ENCODE measurements at places on chromosomes 11 and 22.

DNA sequence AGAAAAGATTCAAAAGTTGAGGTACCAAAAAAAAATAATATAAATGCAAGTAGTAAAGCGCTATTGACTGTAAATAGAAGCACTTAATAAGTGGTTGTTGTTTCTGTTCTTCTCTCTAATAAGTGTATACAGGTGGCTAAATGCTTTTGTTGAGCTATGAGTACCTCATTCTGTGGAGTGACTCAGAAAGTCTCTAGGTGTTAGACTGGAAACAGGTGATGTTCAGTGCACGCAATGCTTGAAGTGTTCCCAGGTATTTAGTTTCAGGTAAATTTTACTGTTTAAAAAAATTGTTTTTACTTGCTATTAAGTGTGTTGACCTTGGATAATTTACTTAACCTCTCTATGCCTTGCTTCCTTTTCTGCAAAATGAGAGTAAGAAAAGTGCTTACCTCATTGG lies 24.2 kb downstream of the POU2AF3 start:
- DNase-seq: no peak

DNA sequence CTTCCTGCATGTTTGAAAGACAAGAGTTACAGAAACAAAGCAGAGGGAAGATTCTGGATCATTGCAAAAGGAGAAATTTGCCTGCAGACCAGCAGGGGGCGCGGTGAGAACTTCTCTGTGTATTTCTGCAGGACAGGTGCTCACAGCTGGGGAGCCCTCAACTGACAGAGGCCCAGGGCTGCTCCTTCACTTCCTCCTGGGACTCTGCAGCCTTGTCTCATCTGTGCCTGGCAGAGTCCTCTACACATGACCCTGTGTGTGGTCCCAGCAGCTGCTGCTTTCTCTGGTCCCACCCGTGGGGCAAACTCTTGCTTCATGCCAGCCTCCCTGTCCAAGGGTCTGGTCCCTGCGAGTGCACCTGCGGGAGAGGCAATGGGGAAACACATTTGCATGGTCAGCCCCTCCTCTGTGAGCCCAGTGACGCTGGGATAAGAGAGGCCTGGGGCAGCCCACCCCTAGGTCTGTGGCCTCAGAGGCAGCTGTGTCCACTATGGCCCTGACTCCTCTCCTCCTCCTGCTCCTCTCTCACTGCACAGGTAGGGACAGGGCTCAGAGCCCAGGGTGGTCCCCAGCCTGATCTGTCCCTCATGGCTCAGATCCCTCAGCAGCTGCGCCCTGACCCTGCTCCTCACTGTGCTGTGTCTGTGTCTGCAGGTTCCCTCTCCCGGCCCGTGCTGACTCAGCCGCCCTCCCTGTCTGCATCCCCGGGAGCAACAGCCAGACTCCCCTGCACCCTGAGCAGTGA lies 43.2 kb upstream of the VPREB1 start:
- DNase-seq: no peak

- no peak for DNase-seq
Observed at GRCh38 chr22:20256551-20257211, 11.4 kb downstream of the RTN4R start.

GRCh38 chr11:103681855-103682254 lies 354.6 kb upstream of the DDI1 start:
- DNase-seq: no peak

DNA sequence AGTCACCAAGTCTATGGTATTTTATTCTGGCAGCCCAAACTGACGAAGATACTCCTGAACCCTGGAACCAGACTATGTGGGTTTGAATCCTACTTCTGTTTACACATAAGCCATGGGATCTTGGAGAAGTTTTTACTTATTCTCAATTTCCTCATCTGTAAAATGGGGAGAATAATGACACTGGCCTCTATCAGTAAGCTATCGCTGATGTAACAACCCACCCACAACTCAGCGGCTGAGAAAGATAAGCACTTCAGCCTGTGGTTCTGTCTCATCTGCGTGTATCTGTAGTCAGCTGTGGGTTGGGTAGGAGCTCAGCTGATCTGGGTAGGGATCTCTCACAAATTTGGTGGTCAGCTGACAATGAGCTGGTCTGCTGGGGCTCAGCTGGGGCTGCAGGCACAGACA lies 68.0 kb upstream of the ALX4 start:
- no peak for DNase-seq

- no peak for DNase-seq
Observed at GRCh38 chr22:46229701-46230100, 20.4 kb downstream of the CDPF1 start.

- no peak for DNase-seq
Observed at GRCh38 chr11:79220171-79220570, 220.7 kb downstream of the TENM4 start.

- no peak for DNase-seq
Observed at GRCh38 chr22:43643387-43643786, 168.7 kb downstream of the EFCAB6 start.

DNA sequence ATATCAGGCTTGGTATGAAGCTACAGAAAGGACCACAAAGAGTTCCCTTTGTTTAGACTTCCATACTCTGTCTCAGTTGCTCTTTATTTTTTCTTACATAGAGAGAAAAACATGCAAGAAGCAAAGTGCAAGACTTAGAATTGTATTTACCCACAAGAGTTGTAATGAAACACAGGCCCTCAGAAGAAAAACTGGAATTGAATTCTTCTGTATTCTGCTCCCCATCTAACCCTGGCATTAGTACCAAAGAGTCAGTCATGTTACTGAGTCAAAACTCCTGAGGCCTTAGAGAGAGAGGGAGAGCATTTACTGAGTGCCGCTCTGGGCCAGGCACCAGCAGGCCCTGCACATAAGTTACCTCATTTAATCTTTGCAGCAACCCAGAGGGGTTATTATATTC lies 43.9 kb upstream of the DLAT start:
- DNase-seq: no peak

DNA sequence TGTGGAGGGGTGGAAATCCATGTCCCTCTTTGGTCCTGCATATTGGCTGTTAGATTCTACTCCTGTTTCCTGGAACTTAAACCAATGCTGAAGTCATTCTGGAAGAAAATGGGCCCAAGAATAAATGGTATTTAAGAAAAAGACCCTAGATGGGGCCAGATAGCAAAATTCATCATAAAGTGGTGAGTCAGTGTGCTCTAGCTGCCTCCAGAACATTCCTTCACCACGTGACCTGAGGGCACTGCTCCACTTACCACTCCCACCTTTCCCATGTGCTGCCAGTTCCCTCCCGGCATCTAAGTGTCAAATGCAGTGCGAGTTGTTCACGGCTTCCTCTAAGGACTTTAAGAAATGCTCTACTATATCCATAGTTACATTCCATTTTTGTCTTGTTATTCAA lies 30.9 kb upstream of the NAP1L4 start:
- no peak for DNase-seq

GRCh38 chr11:115247361-115247760 lies 256.9 kb downstream of the CADM1 start:
- DNase-seq: no peak

GRCh38 chr11:109784536-109784935 lies 308.7 kb upstream of the ZC3H12C start:
- no peak for DNase-seq

GRCh38 chr11:92449780-92450179 lies 225.2 kb downstream of the FAT3 start:
- DNase-seq: no peak

- DNase-seq: no peak
Observed at GRCh38 chr11:28049338-28050216, 58.4 kb downstream of the KIF18A start.

DNA sequence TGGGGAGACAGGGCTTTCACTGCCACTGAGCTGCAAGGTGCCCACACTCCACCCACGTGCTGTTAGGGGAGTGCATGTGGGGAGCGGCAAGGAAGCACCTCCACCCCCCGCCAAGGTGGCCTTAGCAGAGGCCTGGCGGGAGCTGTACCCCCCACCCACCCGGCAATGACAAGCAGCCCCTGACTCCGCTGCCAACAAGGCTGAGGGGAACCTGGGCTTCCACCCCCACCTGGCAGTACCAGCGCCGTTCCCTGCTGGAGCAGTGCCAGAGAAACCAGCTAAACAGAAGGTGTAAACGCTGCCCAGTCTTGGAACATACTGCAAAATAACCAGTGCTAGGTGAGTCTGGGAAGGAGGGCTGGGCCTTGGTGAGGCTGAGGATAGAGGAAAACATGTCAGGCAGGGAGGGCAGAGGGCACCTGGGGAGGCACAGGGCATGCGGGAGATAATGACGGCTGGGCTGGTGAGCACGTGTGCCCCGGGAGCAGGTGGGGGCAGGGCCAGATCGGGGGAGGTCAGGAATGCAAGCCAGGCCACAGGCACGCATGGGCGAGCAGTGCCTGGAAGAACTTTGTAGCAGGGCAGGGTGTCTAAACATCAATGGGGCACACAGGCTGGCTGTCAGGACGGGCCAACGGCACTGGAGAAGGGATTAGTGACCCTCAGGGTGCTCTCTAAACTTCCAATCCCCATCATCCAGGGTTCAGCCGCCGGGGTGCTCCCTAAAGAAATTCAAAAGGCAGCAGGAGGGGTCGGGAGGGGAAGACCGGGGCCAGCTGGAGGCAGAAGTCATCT lies 6.6 kb downstream of the CERK start:
- no peak for DNase-seq

- no peak for DNase-seq
Observed at GRCh38 chr22:50218153-50218995, 17.6 kb downstream of the SELENOO start.

- DNase-seq: no peak
Observed at GRCh38 chr11:19995145-19995544, 165.1 kb downstream of the DBX1 start.

GRCh38 chr11:22920939-22921565 lies 60.8 kb upstream of the CCDC179 start:
- no peak for DNase-seq

GRCh38 chr11:3810446-3810845 lies 2.1 kb downstream of the PGAP2 start:
- no peak for DNase-seq

DNA sequence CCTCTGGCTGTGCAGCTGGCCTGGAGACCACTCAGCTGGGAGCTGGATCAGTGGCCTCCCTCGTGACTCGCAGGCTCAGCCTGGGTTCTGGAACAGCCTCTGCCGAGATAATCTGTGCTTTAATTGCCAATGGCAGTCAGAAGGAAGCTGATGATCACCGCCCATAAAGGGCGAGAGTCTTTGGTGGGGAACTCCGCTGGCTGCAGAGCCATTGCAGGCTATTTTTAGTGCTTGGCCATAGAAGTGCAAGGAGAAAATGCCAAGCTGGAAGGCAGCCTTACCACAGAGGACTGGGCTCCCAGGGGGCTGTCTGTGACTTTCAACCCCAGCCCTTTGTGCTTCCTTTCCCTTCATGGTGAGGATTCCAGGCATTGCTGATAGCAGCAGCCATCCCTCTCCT lies 62.2 kb upstream of the TENM4 start:
- DNase-seq: no peak

GRCh38 chr22:31602259-31602952 lies 59.6 kb downstream of the PISD start:
- DNase-seq: no peak

GRCh38 chr11:8933931-8934330 lies 1.2 kb upstream of the C11orf16 start:
- no peak for DNase-seq

GRCh38 chr22:31062566-31063230 lies 18.4 kb upstream of the SMTN start:
- DNase-seq: no peak

- no peak for DNase-seq
Observed at GRCh38 chr22:41023299-41023623, 69.1 kb upstream of the EP300 start.

GRCh38 chr11:9571071-9571762 lies 2.3 kb upstream of the WEE1 start:
- DNase-seq: no peak

- no peak for DNase-seq
Observed at GRCh38 chr22:41507330-41508063, 36.8 kb downstream of the POLR3H start.

GRCh38 chr11:70445605-70446004 lies 47.3 kb downstream of the CTTN start:
- no peak for DNase-seq

GRCh38 chr11:27717801-27718229 lies 17.6 kb upstream of the BDNF start:
- DNase-seq: no peak

- no peak for DNase-seq
Observed at GRCh38 chr22:37953062-37953436, 352 bp downstream of the C22orf23 start.

GRCh38 chr11:5301846-5302245 lies at the start of gene OR51B4:
TSS of gene OR51B4 (minus strand) at chr11:5301946. CDS start at chr11:5301946, 0 bp downstream.
- DNase-seq: no peak

- no peak for DNase-seq
Observed at GRCh38 chr22:17707526-17707925, 66.7 kb downstream of the BID start.

DNA sequence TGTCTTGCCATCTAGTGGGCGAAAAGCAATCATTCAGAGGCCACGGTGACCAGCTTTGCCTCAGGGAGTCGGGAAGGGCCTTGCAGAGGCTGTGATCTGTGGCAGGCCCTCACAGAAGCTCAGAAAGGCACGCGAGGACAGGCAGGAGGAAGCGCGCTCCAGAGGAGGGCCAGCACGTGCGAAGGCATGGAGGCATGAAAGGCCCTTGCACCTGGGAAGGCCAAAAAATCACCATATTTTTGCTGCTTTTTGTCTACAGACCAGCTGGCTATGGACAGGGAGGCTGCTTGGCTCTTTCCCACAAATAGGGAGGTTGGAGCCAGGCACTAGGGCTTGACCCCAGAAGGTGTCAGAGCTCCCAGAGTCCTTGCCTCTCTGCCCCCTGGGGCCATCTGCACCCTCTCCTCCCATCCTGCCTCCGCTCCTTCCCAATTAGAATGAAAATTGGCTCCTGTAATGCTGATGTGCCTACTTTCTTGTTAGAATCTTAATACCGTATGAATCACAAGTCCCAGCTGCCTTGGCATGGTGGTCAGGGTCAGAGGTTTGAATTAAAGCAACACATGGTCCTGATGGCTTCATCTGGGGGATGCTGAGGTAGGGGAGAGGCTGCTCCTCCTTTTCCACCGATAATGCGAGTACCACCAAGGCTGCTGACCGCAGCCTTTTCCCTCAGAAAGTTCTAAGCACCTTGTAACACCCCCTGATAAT lies 69.1 kb downstream of the FEZ1 start:
- DNase-seq: no peak

DNA sequence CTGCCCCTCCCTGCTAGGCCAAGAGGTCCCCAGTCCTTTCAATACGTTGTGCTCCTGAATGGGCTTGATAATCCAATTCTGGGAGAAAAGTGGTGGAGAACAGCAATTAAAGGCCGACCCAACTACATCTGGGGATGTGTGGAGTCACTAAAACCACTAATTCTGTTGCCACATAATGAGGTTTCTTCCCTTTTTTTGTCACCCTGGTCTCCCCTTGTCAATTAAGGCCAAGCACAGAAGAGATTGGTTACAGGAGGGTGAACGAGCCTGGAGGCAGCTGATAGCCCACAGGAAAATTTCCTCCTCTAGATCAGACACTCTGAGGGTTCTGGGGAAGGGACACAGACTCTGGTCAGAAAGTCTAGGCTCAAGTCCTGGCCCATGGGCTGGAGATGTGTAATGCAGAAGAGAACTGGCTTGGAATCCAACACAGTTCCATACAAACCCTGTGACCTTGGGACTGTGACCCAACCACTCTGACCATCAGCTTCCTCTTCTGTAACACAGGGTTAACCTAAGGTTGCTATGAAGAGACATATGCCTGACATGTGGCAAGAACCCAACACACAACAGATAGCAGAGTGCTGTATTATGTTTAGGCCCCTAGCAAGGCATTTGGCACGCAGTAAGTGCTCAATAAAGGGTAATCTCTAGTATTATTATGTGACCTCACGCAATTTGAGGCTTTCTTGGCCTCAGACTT lies 146.4 kb downstream of the CHST1 start:
- no peak for DNase-seq
